Hippocampal formation (tissue), 2 donors: ENCODE measurements at places on chromosomes 11 and 22.
A peak's percentile ranks its signal among the peaks of the same experiment; 100 is the strongest.

GRCh38 chr11:46632502-46632901, 15.1 kb downstream of the ATG13 start:
- no peak for DNase-seq

DNA sequence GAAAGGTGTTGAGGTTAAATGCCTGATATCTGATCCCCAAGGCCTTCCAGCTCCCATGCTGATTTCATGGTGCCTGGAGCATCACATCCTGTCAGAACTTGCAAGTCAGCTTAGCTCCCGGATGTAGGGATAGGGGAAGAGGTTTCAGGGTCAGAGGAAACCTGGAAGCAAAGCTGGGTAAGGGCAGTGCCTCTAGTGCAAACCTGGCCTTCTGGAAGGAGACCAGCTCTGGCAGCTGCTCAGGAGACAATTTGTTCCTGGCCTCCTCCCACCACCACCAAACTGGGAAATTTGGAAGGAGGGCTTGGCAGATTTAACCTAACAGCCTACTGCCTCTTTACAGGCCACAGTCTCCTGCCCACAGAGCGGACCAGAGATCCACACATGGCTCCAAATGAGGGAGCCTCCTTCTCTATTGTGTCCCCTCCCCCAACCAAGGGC, 9.2 kb upstream of the TSKU start:
- no peak for DNase-seq

- DNase-seq, result peak; percentile 52
Observed at GRCh38 chr22:19717691-19718455, 3.6 kb downstream of the SEPTIN5 start.

DNA sequence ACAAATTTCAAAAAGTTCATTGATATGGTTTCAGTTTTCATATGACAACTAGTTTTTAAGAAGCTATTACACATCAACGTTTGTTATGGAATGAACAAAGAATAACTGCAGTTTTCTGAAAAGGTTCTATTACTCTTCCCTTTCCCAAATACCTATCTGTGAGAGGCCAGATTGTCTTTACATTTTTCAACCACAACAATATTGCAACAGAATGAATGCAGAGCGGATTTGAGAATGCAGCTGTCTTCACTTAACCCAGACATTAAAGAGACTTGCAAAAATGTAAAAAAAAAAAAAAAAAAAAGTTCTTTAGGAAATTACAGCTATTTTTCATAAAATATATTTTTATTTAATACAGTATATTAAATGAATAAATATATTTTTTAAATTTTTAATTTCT, 250.8 kb downstream of the DDX10 start:
- DNase-seq, result no peak

DNA sequence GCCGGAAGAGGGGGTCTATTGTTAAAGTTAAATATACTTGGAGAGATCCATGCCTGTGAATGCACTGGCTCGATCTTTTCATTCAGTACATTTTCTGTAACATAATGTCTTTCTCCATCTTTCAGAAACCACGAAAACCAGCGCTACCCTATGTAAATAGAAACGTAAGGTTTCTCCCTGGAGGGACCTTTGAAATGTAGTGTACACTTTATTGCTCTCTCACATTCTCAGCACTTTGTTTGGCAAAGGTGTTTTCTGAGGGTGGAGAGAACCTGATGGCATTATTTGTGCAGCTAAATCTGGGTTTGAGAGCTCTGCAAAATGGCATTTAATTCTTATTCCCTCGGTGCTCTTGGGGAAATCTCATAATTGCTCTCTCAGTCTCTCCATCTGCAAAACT, 468.4 kb downstream of the NELL1 start:
- DNase-seq, result no peak

DNA sequence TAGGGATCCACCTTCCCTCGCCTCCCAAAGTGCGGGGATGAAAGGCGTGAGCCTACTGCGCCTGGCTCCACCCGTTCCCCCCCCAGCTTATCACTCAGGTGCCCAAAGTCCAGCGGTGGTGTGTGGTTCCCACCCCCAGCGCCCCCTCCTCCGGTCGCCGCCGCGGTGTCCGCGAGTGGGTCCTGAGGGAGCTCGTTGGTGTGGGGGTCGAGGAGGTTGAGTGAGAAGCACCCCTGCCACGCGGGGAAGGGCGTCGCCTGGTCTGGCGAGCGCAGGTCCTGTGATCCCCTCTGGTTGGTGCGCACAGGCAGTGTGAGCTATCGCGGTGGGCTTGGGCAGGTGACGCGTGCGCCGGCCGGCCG, 3900.6 kb upstream of the OR11H1 start:
- DNase-seq, result no peak

GRCh38 chr11:8757533-8757932, 74.9 kb downstream of the RPL27A start:
- DNase-seq, result no peak

DNA sequence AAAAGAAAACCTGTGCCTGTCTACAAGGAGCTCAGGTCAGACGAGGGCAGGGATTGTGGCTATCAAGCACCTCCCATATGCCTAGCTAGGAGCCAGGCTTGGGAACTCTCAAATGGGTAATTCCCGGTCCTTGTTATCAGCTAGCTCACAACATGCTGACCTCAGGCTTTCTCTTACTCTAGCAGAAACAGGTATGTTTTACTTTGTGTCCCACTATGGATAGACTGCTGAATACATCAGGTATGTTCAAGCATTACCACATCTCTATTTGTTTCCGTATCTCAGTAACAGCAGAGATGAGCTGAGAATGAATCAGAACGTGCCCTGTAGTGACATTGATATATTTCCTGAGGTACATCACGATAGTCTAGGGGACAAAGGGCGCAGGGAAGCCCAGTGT, 29.4 kb downstream of the SHISA8 start:
- no peak for DNase-seq

GRCh38 chr11:27179334-27179733, 138.7 kb downstream of the BBOX1 start:
- DNase-seq, result no peak

GRCh38 chr22:46996595-46997310, 234.3 kb downstream of the TBC1D22A start:
- DNase-seq, result no peak

DNA sequence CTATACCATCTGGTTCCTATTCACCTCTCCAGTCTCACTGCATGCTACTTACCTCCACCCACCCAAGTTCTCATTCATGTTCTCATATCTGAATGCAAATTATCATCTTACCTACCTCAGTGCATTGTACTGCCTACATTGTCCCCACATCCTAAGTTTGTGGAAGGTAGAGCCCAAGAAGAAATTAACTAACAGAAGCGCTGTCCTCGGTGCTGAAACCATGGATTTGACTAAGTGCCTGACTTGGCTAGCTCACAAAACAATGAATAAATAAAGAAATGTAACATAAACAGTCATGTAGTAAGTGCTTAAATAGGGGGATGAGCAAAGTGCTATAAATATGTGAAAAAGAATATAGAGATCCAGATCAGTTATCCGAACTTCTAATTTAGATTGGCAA, 63.2 kb downstream of the GRIA4 start:
- DNase-seq, result no peak

GRCh38 chr22:20146777-20147176, 4.1 kb downstream of the CCDC188 start:
- DNase-seq, result no peak

- no peak for DNase-seq
Observed at GRCh38 chr11:128155590-128155989, 431.8 kb downstream of the ETS1 start.

DNA sequence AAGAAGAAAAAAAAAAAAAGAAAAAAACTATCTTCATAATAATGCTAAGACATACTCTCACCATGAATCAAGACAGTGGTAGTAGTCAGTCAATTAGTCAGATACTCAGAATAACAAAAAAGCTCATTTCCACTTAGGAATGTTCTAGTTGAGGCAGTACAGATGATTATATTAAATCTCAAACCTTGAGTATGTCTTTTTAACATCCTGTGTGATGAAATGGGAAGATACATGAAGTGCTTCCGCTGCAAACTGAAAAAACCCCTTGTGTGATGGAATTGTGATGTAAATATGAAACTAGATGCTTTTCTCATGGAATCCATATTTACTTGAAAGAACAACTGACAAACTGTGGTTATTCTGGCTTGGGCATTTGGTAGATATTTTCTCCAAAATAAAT, 13.7 kb downstream of the AMOTL1 start:
- DNase-seq, result no peak

- no peak for DNase-seq
Observed at GRCh38 chr11:18005376-18006129, 7.3 kb downstream of the SERGEF start.

DNA sequence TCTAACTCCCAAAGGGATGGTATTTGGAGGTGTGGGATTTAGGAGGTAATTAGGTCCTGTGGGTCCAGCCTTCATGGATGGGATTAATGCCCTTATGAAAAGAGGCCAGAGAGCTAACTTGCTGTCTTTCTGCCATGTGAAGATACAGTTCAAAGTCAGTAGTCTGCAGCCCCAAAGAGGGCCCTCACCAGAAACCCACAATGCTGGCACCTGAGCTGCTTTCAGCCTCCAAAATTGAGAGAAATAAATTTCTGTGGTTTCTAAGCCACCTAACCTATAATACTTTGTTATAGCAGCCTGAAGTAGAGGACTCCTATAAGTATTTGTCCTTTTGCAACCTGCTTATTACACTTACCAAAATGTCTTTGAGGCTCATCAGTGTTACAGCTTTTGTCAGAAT, 16.2 kb downstream of the ATM start:
- DNase-seq, result no peak

GRCh38 chr11:35082321-35083180, 56.4 kb upstream of the CD44 start:
- no peak for DNase-seq

GRCh38 chr11:123392844-123393243, 37.2 kb upstream of the GRAMD1B start:
- DNase-seq, result no peak

GRCh38 chr22:23193196-23193827, 13.0 kb downstream of the BCR start:
- DNase-seq, result no peak

- no peak for DNase-seq
Observed at GRCh38 chr22:31948002-31948401, 3.7 kb downstream of the YWHAH start.

GRCh38 chr22:29954203-29954855, 71.4 kb downstream of the MTMR3 start:
- no peak for DNase-seq

DNA sequence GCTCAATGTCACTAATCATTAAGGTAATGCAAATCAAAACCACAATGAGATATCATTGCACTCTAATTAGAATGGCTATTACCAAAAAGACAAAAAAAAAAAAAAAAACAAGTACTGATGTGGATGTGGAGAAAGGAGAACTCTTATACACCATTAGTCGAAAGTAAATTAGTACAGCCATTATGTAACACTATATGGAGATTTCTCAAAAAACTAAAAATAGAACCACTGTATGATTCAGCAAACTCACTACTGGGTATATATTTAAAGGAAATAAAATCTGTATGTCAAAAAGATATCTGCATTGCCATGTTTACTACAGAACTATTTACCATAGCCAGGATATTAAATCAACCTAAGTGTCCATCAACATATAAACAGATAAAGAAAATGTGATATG, 265.4 kb upstream of the ARHGAP20 start:
- DNase-seq, result no peak

GRCh38 chr22:19748991-19749664, 11.4 kb upstream of the TBX1 start:
- no peak for DNase-seq

DNA sequence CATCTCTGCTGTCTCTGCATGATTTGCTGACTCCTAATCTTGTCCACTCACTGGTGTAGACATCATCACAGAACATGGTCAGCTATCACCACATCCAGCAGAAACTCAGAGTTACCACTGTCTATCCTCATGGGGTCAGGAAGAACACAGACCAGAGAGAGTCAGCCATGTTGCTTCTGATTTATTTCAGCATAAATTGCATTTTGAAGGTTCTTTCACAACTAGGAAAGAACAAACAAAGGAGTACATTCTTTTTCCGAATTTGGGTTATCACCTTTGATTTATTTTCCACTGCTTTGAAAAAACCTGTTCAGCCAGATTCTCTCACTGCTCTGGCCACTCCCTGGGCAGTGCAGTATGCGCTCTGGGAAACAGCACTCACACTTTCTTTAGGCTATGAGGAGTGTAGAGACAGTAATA, 172.0 kb upstream of the MTMR2 start:
- no peak for DNase-seq

- no peak for DNase-seq
Observed at GRCh38 chr11:119460582-119460981, 37.6 kb upstream of the THY1 start.

GRCh38 chr22:48734961-48735360, 1092.7 kb downstream of the BRD1 start:
- no peak for DNase-seq

DNA sequence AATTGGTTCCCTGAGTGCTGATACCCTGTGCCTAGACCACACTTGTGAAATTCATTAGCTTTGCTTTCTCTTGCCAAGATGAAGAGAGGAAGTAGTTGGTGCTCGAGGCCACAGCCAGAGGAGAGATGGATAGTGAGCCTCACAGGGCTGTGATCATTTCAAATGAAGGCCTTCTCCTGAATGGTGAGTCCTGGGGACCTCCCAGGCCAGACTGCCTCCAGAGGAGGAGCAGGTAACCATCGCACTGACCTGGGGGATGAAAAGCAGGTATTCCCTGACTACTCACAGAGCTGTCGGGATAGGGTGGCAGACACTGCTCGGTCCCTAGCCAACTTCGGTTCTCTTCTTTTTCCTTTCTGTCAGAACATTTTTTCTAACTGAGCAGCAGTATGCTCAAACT, 4.8 kb upstream of the FXYD6 start:
- no peak for DNase-seq

DNA sequence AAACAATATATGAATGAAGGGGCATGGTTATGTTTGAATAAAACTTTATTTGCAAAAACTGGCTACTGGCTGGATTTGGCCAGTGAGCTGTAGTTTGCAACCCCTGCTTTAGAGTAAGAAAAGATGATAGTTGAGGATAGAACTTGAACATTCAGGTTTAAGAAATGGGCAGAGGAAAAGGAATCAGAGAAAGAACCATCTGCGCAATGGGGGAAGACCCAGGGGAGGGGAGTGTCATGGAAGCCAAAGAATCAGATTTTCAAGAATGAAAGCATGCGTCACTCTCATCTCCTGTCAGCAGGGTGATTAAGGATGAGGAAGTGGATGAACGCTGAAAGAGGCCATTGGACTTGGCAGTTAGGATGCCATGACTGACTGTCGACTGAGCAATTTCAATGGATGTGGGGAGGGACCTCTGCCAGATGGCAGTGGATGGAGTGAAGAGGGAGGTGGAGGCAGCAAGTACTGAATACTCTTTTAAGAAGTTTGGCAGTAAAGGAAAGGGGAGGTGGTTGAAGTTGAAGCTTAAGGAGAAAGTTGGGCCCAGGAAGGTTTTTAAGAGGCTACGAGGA, 21.2 kb downstream of the FAT3 start:
- peak; percentile 9 for DNase-seq

GRCh38 chr11:103085758-103086365, 6.1 kb downstream of the DCUN1D5 start:
- no peak for DNase-seq

DNA sequence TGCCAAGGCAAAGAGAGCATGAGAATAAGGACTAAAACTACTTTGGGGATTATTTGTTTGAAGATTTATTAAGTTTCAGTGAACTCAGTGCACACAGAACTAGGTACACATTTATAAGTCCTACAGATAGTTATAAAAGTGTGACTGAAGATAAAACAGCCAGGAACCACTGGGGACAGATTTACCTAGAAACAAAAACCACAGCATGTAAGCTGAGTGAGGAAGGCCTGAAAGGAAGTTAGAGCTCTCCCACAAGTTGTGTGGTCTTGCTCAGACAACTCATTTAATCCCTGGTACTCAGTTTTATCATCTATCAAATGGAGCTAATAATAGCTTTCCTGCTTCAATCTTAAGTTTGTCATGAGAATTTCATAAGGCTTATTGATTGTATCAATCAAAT, 311.2 kb upstream of the FAT3 start:
- DNase-seq, result no peak
